ENCODE measurements at places on chromosomes 7 and 10.

- DNase-seq: no peak
Observed at GRCh38 chr10:62529396-62529795, 155.2 kb downstream of the ZNF365 start.

DNA sequence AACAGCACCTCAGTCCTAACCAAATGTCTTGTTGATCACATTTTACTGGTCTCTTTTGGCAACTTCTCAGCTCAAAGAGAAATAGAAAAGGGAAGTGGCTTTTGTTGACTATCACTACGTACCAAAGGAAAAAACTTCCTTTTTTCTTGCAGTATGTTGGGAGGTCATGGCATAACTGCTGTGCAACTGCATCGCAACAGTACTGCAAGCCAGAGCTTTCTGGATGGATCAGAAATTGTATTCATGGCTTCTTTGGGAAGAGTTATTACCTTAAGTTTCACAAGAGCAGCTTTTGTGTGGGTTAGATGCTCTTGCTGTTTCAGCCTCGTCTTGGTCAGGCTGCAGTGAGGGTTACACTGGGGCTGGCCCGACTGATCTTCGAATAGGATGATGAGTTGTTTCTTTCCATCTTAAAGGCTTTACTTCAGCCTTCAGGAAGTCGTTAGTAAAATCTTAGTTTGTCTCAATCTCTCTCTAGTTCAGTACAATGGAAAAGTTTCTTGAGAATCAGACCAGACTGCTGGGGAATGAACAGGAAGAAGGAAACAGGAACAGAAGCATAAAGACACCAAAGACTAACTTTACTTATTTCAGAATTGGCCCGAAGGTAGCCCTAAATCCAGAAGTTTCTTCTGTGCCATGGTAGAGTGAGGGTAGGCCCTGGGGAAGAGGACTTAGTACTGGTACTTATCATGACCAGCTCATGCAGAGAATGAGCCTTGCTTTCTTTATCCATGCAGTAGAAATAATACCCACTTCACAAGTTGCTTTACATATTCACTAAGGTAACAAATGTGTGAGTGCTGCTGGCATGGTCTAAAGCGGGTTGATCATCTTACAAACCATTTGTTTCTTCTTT, 153.6 kb downstream of the CELF2 start:
- DNase-seq: no peak

DNA sequence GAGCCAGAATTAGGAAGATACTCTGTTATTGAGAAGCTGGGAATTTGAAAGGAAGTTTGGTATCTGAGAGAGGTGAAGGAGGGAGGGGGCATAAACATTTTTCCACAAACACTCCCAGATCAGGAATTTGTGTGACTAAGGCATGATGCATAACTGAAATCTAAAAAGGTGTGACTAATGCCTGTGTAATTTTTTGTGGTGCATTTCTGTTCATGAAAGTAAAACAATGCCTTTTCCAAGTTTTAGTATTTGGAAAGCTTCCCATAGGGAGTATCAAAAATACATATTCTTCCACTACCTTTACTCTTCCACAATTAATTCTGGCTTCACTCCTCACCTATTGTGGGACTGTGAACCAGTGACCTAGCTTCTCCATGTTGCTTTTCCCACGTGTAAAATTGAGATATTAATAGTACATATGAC, 56.4 kb upstream of the CAV2 start:
- DNase-seq: peak; percentile 98

GRCh38 chr7:140581411-140581810, 59.2 kb downstream of the DENND2A start:
- no peak for DNase-seq

GRCh38 chr10:97533888-97534287, 35.2 kb downstream of the UBTD1 start:
- DNase-seq: no peak

- DNase-seq: no peak
Observed at GRCh38 chr7:101644879-101645278, 15.8 kb upstream of the MYL10 start.

- no peak for DNase-seq
Observed at GRCh38 chr7:70069977-70070376, 471.7 kb downstream of the AUTS2 start.

GRCh38 chr7:87370660-87371180, 25.3 kb downstream of the CROT start:
- no peak for DNase-seq

GRCh38 chr10:63286754-63287264, 153.7 kb downstream of the NRBF2 start:
- DNase-seq: no peak

DNA sequence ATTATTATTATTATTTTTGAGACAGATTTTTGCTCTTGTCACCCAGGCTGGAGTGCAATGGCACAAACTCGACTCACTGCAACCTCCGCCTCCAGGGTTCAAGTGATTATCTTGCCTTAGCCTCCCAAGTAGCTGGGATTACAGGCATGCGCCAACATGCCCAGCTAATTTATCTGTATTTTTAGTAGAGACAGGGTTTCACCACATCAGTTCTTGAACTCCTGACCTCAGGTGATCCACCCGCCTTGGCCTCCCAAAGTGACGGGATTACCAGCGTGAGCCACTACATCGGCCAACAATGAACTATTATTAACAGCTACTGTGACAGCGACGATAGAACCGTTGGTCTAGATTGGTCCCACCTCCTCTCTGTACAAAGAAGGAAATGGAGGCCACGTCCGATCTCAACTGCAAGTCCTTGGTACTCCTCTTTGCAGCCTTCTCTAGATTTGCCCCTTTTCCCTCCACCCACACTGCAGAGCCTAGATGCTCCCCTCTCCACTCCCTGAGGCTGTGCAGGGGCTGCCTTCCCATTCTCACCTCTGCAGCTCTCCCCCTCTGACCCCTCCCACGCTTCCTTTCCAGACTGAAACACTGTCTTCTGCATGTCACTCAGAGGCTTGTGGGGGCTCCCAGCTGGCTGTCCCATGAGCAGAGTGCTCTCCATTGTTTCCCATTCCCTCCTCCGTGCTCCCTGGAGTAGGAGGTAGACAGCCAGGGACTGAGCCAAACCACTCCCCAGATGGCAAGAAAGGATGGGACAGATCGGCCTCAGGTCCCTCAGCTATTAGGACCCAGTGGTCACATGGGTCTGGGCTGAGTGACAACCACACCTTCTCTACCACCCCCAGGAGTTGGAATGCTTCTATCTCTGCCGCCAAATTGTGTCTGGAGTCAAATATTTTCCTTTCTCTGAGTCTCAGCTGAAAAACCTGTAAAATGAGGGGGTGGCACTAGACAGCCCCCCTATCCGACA, 2.3 kb downstream of the LOXL4 start:
- no peak for DNase-seq

GRCh38 chr10:75809003-75809402, 377.6 kb downstream of the LRMDA start:
- DNase-seq: no peak

DNA sequence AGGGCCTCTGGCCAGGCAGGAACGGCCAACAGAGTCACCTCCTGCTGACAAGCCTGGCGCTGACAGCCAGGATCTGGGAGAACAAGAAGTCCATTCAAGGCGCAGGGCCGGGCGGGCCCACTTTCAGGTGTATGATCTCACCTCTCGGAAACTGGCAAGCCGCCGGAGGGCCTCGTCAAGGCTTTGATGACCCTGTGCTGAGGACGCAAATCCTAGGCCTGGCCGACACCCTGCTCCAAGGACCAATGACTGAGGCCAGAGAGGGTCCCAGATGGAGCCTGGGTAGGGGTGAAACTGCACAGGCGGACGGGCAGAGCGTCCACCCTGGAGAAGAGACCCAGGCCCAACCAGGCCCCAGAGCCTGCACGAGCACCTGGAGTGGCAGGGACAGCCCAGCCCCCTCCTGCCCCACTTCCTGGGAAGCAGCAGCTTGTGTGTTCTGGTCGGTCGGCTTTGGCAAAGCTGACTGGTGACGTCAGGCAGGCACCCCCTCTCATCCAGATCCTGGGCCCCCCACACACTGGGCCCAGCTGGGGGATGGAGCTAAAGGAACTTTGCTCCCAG, 30.6 kb downstream of the MYL10 start:
- DNase-seq: no peak

DNA sequence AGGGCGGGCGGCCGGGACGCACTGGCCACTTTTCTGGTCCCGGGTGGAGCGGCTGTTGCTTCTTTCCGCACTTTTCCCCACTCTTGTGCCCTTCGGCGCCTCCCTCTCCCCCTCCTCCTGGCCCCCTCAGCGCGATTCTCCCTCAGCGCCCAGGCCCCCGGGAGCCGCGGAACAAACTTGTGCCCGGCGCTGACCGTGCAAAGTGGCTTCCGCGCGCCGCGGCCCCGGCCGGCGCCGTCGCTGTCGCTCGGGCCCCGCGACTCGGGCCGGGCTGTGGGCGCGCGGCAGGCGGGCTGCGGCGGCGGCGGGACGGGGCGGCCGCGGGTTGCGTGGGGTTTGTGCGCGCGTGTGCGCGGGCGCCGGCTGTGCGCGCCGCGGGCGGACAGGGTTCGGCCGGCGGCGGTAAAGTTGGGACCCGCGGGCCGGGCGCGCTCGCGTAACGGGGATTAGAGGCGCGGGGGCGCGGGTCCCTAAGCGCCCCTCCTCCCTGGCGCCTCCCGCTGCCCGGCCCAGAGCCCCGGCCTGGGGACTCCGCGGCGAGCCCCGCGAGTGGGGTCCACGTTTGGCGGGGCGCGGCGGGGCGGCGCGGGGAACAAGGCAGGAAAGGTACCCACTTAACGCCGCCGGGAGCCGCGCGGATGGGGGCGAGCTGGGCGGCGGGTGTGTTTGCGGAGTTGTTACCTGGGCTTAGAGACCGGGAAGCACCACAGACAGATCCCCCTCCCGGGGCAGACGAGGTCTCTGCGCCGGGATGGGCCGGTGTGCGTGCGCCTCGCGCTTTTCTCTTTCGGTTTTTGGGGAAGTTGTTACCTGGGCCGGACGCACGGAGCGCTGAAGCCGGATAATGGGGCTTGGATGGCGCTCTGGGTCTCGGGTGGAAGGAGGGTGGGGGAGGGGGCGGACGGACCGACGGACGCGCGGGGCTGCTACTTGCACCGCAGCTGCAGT, 860 bp downstream of the ZEB1 start:
- DNase-seq: no peak

DNA sequence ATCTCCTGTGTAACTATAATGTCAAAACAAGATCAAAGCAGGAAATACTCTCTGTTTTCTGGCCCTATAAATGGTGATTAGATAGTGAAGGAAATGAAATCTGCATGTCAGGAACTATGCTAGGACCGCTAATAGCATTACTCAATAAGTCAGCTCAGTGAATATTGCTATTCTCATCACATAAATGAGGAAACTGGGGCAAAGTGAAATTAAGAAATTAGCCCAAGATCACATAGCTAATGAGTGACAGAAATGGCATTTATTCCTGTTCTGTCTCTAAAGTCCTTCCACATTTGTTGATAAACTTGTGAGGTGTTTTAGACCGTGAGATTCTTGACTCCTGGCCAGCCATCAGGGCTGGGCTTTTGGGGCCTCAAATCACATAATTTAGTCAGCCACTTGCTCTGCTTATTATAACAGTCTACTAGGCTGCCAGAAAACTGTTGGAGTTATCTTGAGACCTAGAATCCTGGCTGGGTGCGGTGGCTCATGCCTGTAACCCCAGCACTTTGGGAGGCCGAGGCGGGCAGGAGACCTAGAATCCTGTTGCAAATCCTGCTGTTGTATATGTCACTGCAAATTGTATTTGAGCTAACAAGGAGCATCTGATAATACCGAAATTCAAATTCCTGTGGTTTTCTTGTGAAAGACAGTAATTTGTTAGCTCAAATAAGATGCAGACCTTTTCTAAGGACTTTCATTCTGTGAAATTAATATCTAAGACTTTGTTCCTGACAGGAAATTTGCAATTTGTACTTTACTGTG, 66.5 kb upstream of the SHTN1 start:
- DNase-seq: no peak

DNA sequence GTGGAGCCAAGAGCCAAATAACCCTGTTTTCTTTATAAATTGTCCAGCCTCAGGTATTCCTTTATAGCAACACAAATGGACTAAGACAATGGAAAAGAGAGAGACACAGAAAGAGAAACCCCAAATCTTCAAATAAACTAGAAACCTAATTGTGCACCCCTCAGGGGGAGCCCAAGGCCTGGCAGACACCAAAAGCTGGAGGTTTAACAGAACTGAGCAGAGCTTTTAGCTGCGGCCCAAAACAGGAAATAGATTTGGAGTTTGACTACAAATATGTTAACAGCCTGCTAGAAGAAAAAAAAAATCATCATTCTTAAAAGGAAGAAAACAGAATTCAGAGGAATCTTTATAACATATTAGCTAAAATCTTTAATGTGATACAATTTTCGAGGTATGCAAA, 1135.0 kb downstream of the GATA3 start:
- no peak for DNase-seq

GRCh38 chr10:35942057-35942456, 300.0 kb upstream of the FZD8 start:
- DNase-seq: no peak

- no peak for DNase-seq
Observed at GRCh38 chr10:133359554-133359971, 1.7 kb upstream of the FUOM start.

DNA sequence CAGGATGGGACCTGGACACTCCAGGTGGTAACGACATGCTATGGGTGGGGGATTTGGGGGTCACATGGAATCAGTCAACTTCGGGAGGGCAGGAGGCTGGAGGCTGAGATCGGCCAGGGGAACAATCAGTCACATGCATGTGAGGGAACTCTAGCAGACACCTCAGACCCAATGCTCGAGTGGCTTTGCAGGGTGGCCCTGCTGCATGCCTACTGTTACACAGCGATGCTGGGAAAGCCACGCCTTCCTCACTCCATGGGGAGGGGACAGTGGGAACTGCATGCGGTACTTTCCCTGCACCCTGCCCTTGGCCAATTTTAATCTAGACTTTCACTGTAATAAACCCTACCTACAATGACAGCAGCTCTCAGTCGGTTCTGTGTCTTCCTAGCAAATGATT, 6.6 kb upstream of the ZNF32 start:
- DNase-seq: no peak

DNA sequence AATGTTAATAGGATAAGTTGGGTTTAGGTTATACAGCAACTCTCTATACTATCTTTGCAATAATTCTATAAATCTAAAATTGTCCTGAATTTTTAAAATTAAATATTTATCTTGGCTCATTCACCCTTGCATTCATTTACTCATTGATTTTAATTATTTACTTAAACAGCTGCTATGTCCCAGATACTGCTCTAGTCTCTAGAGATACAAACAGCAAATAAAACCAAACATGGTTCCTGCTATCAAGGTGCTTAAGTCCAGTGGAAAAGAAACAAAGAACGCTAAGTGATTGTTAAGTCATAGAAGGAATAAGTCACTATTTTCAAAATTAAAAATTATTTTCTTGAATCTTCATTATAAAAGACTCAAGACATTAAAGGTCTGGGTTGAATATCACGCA, 29.9 kb upstream of the MAT1A start:
- no peak for DNase-seq
